ENCODE measurements at places on chromosomes 1 and 21. TPM values are rescaled to one million over a fixed set of nuclear protein-coding genes. Genes with fewer than 3 reads are reported as not detected.

PLA2G2C gene
- not detected for total RNA-seq

RIPPLY3 gene
- not detected for total RNA-seq

TFF2 gene
- total RNA-seq: not detected

DNA sequence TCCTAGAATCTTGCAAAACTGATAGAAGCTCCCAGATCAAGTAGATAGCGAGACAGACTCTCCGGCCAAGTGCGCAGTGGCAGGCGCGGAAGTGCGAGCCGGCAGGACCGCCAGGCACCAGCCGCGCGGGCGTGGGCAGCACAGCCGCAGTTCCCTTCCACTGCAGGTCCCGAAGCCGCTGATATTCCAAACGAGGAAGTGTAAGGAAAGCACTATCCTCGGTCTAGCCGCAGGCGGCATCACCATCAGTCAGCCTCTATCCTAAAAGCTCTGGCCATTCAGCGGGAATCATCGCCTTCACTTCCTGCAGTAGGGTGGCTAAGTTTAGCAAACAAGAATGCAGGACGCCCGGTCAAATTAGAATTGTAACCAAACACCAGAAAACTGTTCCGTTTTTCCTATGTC, 710 bp downstream of the GLRX2 start:
- peak; percentile 57 for DNase-seq

DNA sequence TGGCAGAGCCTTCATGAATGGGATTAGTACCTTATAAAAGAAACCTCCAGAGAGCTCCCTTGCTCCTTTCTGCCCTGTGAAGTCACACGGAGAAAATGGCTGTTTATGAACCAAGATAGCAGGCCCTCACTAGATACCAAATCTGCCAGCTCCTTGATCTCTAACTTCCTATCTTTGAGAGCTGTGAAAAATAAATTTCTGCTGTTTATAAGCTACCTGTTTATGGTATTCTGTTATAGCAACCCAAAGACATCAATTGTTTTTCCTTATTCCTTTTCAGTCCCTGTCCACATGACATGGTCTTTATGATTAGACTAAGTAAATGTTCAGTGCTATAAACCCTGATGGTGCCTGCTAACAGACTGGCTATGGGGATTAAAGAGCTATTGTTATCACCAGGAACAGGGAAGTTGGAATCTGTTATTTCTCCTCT, 9.7 kb upstream of the STIL start:
- DNase-seq: no peak

- DNase-seq: no peak
Observed at GRCh38 chr1:78840453-78841271, 165.9 kb downstream of the ADGRL4 start.

DNA sequence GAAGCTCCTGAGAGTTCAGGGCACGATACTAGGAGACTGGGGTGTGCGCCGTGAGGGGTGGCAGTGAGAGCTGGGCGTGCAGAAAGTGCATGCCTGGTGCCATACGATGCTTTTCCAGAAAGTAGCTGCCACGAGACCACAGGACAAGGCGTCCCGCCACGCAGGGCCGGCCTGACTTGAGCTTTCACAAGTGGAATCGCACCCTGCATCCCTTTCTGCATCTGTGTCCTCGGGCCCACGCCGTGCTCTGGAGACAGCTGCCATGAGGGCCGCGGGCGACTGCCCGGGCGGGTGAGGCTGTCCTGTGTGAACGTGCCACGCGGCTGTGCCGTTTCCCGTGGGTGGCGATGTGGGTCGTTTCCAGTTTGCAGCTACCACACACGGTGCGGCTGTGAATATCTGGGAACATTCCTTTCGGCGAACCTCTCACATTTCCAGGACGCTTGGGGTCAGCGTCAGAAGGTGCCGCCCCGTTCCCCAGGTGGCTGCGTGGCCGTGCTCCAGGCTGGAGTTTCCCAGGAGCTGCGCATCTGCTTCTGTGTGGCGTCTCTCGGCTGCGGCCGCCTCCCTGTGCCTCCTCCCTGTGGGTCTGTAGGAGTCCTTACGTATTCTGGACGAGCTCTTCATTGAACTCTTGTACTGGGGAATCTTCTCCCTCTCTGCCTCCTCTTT, 1.0 kb upstream of the PERM1 start:
- no peak for DNase-seq

FCRL6 gene
- total RNA-seq: not detected

NUF2 gene
- 1.6 TPM for total RNA-seq

ACTL8 gene
- not detected for total RNA-seq

IL20 gene
- total RNA-seq: not detected

SH3D21 gene
- 0.99 TPM for total RNA-seq

DNA sequence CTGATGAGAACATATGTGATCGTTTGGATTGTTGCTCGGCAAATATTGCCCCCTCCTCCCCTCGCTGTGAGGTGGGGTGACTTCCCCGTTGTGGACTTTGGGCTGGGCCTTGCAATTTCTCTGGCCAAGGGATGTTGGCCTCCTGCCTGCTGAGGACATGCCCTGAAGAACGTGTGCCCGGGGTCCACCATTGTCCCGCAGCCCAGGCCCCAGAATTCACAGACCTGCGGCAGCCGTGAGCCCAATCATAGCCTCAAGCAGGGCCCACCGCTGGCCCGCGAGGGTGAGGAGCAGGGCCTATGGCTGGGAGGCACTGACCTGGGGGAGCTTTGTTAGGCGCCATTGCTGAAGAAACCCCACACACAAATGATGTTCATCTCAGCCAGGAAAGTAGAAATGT, 58.3 kb upstream of the ACTRT2 start:
- DNase-seq: no peak

DNA sequence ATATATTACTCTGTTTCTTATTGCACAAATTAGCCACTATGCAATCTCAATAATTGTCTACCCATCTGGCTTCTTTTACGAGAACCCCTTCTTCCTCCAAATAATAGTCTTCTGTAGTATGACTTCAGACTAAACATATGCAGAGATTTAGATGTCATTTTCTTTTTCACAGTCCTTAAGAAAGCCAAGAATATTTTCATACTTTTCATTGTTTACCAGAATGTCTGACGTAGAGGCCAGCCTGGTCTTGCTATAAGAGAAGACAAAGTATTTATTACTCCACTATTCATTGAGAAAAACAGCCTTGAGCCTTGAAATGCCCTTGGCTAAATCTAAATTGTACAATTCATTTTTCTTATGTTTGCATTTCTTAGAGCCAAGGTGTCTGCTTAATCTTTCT, 714.9 kb upstream of the CXADR start:
- DNase-seq: no peak

- no peak for DNase-seq
Observed at GRCh38 chr1:30538993-30539867, 184.2 kb downstream of the MATN1 start.
